Mucosa of gallbladder (tissue), 1 donor: ENCODE measurements at places on chromosomes 4 and X.

GRCh38 chr4:40524366-40525041, 105.2 kb downstream of the RBM47 start:
- DNase-seq: no peak

- DNase-seq: no peak
Measured at GRCh38 chr4:149791851-149792250, 23.8 kb downstream of the IQCM start.

DNA sequence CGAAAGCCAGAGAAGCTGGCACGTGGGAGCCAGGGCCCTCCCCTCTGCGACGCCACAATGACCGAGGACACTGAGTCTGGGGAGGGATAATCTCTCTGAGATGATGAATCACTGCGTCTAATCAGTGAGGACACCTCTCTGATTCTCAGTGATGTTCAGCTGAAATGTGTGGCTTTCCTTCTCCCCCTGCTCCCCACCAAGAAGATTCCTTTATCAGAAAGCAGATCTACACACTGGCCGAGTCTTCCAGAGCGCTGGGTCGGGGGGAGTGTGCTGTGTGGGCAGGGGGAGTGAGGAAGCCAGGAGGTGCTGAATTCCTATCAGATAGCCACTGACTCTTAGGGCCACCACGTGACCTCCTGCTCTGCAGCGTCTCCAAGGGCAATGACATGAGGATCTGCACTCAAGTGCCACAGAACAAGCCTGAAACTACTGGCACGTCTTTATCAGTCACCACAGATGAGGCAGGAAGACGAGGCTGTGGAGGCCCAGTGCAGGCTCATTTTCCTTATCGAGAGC, 89.2 kb downstream of the GATB start:
- DNase-seq: no peak

- DNase-seq: no peak
Measured at GRCh38 chr4:124079174-124079780, 633.3 kb downstream of the ANKRD50 start.

- DNase-seq: no peak
Measured at GRCh38 chr4:176789955-176790354, 2.8 kb downstream of the VEGFC start.

GRCh38 chr4:150942539-150942938, 72.5 kb downstream of the LRBA start:
- DNase-seq: no peak

DNA sequence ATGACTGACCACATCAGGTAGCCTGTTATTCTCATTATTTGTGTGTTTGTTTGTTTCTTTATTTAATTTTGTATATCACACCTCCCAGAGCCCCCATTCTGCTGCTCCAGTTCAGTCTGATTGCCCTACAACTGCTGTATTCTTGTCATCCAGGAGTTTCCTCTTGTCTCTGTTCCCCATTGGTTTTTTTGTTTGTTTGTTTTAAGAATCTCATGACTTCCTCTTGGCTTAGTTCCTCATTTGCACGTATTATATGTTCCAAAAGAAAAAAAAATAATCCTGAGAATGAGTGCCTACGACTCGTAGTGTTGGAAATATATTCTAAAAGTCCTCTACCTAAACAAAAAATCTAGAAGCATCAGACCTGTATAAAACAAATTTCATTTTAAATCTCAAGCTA, 142.3 kb upstream of the SLIT2 start:
- DNase-seq: no peak

GRCh38 chr4:26871611-26872010, 11.0 kb downstream of the STIM2 start:
- DNase-seq: no peak

GRCh38 chrX:19863212-19863856, 24.1 kb downstream of the SH3KBP1 start:
- DNase-seq: no peak

GRCh38 chr4:988726-989721, 2.2 kb downstream of the IDUA start:
- DNase-seq: no peak

- no peak for DNase-seq
Measured at GRCh38 chrX:56963377-56963776, 32.0 kb downstream of the SPIN3 start.

DNA sequence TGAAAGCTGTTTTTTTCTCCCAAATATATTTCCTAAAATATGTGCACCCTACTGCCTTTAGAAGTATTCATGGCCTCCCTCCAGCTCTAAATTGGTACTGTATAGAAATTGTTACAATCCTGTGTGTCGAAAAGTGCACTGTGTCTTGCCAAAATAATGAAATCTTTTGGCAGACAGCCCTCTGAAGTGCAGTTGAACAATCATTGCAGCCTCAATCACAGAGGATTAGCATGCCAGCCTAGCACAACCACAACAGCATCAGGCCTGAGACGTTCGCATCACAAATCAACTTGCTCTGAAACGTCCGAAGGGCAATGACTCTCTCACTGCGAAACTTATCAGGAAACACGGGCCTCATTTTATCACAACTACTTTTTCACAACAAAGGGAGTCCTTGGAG, 99.0 kb downstream of the ANOS1 start:
- DNase-seq: no peak

GRCh38 chrX:64204701-64205440, 637 bp downstream of the AMER1 start:
- DNase-seq: peak; percentile 11

DNA sequence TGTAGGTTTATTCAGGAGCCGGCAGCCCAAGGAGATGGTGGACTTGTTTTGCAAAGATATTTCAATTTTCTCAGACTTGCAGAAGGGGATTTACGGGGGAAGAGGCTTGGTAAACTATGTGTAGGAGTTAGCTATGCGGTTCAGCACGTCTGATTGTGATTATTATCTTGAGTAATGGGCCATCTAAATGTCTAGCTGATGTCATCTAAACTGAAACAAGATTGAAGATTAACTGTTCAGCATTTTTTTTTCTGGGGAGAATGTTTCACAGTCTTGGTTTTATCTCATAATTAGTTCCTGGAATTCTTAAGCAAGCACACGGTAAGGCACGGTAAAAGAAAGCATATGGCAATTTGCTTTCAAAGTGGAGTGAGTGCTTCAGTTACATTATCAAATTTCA, 207.3 kb upstream of the CXorf51B start:
- DNase-seq: no peak
